Jurkat, Clone E6-1 (cell line): ENCODE measurements at places on chromosomes 1 and 21.

DNA sequence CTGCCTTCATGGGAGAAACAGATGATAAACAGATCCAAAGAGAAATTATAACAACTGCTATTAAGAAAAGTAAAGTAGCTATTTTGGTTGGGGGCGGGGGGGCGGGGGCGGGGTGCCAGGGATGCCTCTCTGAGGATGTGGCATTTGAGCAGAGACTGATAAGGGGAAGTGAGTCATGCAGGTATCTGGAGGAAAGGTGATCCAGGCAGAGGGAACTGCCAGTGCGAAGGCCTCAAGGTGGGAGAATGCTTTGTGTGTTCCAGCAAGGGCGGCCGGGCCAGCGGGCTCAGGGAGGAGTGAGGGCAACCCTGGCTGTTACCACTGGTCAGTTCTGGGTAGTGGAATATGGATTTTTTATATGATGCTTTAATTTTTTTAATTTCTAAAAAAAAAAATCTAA is 7.0 kb upstream of the TNFRSF1B start:
- DNase-seq, result peak; percentile 32

DNA sequence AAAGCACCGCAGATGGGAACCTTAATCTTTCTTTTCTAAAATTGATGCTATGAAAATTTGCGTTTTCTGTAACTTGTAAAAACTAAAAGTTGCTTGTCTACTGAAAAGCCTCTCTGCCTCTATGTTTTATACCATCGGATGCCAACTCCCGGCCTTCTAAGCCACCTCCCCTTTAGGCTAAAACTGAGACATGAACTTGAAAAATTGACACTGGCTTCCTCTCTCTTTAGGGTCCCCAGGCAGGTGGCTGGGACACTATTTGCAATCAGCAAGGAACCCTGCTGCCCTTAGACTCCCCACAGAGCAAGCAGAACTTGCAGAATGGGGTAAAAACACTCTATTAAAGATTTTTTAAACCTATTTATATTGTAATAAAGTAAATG is 151.1 kb upstream of the CAMK1G start:
- DNase-seq, result no peak

GRCh38 chr1:23558140-23558871 is 995 bp downstream of the ID3 start:
- DNase-seq, result no peak

DNA sequence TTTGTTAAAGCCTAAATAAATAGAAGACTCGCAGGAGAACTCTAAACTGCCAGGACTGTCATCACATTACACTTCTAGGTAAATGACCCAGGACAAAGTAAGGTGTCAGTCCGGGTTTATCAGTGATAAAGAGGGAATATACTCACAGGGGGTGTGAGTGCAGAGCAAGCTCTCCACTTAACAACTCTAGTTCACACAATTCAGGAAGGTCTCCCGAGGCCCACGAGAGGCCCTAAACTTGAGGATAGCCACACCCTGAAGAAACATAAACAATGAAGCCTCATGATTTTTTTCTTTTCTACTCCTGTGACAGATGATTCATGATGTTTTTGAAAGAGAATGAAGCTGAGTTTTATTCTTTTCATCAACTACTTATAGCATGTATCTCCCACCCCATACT is 65.6 kb upstream of the EXO1 start:
- no peak for DNase-seq

DNA sequence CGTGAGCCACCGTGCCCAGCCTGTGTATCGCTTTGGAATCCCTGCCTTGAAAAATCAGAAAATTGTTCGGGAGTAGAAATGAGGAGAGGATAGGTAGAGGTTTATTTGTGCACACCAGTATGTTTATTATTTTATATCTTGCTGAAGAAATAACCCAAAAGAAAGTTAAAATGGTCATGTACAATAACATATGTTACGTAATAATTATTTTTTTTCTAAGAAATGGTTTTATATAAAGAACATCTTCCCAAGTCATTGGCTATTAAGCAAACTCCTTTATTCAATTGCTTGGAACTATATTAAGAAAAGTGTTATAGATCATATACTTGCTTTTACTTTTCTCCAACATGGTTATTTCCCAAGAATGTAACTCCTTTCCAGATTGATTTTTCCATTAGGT is 171.8 kb downstream of the PHTF1 start:
- no peak for DNase-seq

- no peak for DNase-seq
These were observed 217.8 kb downstream of the DAB1 start for GRCh38 chr1:57206038-57206437.

DNA sequence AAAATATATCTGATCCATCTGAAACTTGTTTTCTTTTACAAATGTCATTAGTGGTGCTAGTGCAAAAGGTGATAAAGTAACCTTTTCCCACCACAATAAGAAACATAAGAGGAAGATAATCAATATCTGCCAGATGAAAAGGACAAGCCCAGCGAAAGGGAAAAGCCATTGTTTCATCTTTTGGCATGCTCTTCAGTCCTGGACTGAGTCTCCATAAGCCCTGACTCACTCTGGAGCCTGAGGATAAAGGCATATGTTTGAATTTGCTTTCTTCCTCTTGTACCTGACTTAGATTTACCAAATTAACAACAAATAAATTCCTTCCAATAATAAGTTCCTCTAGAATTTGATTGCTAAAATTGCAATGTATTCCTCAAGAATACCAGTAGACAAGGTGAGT is 13.6 kb downstream of the DNAJC11 start:
- no peak for DNase-seq

- no peak for DNase-seq
These were observed 178.4 kb upstream of the EDN2 start for GRCh38 chr1:41662765-41663437.

- no peak for DNase-seq
These were observed 109.4 kb downstream of the NAV1 start for GRCh38 chr1:201648066-201648906.

- no peak for DNase-seq
These were observed 661.3 kb upstream of the USP24 start for GRCh38 chr1:55876276-55877060.

- DNase-seq, result no peak
These were observed 39.3 kb downstream of the XKR8 start for GRCh38 chr1:27999055-27999454.

DNA sequence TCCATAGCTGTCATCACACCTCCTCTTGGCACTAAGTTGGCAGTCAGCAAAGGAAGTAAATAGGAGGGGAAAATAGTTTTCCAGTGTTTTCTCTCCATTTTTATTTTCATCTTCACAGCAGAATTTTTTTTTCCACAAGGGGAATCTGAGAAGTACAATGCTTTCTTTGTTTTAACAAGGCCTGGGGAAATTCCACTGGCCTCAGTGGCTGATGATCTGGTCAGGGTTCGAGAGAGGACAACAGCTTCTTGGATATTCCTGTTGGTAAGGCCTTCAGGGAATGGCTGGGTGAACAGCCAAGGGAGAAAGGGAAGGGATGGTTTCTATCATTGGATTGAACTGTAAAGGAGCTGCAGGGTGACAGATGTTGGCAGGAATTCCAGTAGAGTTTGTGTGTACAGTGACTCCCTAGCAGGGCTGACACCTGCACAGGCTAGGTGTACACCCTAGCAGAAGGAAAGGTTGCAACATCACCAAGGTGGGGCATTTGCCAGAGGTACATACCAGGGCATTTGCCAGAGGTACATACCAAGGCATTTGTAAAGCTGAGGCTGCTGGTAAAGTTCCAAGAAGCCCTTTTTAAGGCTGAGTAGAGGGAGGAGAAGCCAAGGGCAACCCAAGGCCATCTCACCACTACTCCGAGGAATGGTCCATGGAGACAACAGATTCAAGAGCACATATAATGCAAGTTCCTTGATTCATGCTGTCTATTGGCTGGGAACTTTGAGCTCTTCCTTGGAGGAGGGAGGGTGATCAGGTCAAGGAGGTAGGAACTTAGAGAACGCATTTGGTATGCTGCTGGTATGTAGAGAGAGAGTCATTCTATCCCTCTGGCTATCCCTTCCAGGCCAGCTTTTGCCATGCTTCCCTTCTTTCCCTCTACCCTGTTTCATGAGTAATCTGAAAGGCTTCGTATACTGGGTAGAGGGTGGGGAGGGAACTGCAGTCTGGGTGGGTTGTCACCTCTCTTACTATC is 3.1 kb downstream of the GJA5 start:
- no peak for DNase-seq

DNA sequence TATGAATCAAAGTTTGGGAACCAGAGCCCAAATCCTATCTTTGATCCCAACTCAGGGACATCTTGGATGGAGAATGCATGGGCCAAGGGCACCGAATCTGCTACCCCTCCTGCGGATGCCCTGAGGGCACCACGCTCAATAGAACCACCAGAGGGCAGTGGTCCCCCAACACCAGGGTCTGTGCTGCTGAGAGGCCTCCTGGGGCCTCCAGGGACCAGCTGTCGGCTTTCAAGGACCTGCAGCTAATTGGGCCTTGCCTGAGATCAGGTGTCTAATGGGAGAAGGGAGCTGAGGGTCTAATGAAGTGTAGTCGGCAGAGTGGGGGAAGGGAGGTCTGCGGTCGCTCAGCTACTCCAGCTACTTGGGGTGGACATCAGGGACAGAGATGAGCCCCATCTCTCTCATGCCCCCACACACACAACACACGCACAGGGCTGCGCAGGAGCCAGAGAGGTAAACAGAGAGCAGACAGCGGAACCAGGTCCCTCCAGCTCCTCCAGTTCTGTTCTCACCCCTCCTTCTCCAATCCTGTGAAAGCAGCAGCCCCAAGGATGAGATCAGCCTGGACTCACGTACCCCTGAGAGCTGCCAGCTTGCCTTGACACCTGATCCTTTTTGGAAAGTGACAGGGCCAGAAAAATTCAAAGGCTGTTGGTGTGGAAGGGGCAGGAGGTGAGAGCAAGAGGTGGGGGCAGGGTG is 34.9 kb upstream of the PPP1R15B start:
- DNase-seq, result peak; percentile 64

DNA sequence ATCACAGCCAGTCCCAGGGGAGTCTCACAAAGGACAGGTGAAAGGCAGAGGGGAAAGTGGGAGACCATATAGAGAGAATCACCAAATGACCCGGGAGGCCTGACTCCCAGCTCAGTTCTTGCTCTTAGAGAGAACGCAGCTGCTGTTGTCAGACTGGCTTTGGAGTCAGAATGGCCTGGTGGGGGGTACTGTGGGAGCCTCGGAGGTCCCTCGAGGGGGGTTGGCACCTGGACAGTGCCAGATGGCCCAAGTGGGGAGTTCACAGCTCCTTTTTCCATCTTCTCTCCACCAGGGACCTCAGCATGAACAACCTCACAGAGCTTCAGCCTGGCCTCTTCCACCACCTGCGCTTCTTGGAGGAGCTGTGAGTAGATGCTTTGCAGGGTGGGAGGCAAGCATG is 31.5 kb downstream of the LGR6 start:
- DNase-seq, result no peak

GRCh38 chr1:125119024-125119441 is 3934.3 kb downstream of the SRGAP2C start:
- no peak for DNase-seq

- peak; percentile 59 for DNase-seq
These were observed 38.8 kb downstream of the HLCS start for GRCh38 chr21:36927719-36928117.

GRCh38 chr1:199223936-199224335 is 585.1 kb downstream of the PTPRC start:
- DNase-seq, result no peak

DNA sequence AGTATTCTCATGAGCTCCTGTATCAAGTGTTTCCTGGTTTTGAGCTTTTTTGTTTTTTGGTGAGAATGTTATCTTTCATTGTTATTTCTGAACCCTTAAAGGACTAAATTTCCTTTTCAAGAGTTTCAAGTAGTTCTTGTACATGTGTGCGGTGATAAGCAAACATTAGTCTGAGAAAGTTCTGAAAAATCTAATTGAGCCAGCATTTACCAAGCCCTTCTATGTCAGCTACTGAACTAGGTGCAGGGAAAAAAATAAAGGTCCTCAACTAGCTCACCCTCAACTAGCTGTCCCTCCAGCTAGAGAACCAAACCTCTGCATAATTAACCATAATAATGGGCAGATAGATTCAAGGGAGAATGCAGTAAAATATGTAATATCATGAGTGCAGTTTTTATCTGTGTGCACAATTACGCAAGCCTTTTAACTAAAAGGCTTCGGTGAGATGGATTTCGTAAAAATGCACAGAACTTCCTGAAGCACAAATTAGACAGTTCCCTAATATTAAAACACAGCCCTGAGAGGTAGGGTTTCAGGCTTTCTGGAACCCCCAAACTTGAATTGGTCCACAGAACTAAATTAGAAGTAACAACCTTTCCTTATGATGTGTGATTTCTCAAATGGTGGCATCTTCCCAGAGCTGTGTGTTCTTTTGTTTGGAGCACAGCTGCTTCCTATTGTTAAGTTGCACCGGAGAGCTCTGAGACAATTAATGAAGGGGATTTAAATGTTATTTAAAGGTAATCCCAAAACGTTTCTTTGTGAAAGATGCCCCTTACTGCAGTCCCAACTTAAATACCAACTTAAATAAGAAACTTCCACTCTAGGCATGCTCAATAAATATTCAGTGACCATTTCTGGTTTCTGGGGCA is 165.8 kb downstream of the NFIA start:
- no peak for DNase-seq

- DNase-seq, result no peak
These were observed 34.1 kb downstream of the ABL2 start for GRCh38 chr1:179195376-179195775.

GRCh38 chr1:31548534-31548906 is 27.8 kb upstream of the TINAGL1 start:
- no peak for DNase-seq

DNA sequence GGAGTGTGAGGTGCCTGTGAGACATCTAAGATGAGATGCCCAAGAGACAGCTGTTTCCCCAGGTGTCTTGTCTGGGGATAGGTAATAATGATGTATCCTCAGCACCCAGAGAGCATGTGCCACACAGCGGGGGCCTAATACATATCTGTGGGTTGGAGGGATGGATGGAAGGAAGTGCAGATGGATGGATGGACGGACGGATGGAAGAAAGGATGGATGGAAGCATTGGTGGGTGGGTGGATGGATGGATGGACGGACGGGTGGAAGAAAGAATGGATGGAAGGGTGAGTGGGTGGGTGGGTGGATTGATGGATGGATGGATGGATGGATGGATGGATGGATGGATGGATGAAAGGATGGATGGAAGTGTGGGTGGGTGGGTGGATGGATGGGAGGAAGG is 78.5 kb upstream of the EFHD2 start:
- no peak for DNase-seq

DNA sequence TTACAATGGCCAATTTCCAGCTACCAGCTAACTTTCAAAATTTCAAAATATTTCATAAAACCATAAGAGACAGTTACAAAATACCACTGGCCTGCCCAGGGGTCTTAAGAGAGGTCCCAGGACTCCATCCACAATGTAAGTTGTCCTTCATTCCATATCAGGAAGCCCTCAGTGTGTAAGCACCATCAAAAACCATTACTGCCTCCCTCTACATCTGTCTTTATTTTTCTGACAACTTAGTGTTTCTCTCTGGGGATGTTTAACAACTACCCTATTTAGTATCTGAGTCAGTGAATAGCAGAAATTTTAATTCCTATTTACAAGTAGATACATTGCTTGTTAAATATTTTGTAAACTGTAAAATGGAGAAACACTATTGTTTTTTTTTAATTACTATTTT is 339.3 kb upstream of the ADAMTS5 start:
- DNase-seq, result no peak
